Caudate nucleus (tissue), 63 donors: ENCODE measurements at places on chromosomes 11 and 22.

- no peak for DNase-seq
Measured at GRCh38 chr11:109197656-109198055, 224.3 kb upstream of the C11orf87 start.

DNA sequence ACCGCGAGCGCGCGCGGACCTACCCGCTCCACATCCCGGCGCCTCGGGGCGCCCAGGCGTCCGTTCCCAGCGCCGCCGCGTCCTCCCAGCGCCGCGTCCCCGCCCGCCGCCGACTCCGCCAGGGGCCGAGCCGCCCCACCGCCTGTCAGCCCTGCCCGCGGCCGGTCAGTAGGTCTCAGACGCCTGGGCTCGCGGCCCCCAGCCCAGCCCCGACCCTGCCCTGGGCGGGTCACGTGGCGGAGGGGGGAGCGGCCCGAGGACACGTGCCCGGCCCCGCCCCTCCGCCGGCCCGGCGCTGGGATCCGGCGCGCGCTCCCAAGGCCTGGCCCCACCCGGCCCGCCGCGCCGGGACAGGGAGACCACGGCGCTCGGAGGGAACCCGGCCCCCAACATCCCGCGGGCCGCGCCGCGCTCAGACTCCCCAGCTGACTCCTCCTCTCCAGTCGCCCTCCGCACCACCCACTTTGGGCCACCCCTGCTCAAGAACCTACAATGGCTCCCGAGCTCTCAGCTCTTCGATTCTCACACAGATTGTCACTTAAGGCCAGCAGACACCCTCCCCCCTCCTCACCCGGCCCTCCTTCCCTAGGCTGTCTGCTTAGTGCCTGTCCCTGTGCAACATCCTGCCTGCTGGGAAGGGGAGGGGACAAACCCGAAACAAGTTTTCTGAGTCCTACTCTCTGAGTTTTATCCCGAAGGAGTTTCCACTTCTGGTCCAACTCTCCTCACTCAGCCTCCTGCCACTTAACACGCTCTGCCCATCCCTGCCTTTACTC, at the start of gene RAB3IL1:
Gene RAB3IL1 (minus strand): TSS at position 233 of the 776 bp plus-strand sequence. CDS start 199 bp downstream, at position 34.
- DNase-seq = no peak

GRCh38 chr11:1263010-1263409, 40.1 kb downstream of the MUC5B start:
- no peak for DNase-seq

GRCh38 chr22:46149512-46150033, 753 bp upstream of the PPARA start:
- DNase-seq = peak; percentile 57

- DNase-seq = no peak
Measured at GRCh38 chr22:32478994-32479393, 4.4 kb downstream of the FBXO7 start.

DNA sequence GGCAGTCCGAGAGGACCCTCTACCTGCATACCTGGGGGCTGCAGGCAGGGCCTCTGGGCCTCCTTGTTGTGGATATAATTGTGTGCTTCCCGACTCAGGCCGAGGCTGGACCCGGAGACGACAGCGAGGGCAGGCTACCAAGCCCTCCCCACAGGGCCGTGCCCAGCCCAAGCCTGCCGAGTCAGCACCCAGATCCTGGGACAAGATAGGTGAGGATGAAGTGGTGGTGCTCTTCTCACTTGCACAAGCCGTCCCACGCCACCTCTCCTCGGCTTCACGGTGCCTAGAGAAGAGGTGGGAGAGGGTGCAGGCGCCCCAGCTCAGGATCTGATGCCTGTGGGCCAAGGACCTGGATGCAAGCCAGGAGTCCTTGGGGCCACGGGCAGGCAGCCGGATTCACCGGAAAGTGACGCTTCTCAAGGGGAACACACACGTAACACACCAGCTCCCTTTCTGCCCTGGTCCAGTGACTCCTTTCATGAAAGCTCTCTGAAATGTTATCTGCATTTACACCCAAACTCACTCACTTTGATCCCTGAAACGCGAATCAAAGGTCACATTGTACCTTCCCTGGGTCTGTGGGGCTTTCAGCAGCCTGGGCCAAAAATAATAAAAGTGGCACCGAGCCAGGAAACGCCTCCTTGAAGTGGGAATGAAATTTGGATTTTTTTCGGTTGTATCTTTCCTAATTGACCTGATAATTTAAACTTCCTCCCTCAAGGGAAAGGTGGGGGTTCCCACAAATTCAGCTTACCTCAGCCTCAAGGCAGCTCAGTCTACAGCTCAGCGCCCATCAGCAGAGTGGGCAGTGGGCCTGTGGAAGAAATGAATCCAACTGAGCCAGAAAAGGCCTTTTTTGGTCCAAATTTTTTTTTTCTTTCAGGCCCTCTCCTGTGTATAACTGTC, 1.1 kb upstream of the GNB1L start:
- DNase-seq = no peak

GRCh38 chr11:5196067-5196466, 4.4 kb downstream of the OR51V1 start:
- no peak for DNase-seq

GRCh38 chr11:2932850-2933251, 3.6 kb upstream of the PHLDA2 start:
- no peak for DNase-seq

- DNase-seq = no peak
Measured at GRCh38 chr11:85855341-85855656, at the start of gene CCDC83. Gene CCDC83, plus strand, starts transcription at chr11:85855383. Its CDS starts 9,741 bp downstream, at chr11:85865124.

DNA sequence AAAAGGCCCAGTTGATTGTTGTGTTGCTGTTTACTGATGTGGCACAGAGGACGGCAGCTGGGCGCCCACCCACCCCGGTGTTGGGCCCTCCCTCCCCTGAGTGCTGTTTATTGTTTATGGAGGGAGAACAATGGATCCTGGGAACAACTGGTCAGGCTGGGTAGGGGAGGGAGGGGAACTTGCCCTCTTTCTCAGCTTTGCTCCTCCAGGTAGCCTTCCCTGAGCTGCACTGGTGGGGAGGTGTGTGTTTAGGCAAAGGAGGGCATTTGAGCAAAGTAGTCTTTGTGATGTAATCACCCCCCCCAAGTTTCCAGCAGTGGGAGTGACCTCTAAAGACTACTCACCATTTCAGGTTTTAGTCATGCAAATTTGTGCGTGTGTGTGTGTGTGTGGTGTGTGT, 1035.3 kb downstream of the NTM start:
- no peak for DNase-seq

DNA sequence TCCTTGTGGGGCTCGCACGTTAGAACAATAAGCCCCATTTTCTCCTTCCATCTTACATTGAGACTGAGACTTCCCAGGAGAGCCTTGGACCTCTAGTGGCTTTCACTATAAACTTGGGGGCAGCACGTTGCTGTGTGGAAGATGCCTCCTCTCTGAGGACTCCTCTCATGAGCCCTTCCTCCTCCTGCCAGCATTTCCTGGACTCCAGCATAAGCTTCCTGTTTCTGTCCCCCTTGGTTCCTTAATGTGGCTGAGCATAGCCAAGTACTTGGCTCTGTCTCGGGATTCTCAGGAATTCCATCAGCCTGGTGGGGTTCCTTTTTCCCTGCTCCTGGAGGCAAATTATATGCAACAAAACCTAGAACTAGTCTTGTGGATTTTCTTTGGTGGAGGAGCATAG, 38.8 kb upstream of the UBASH3B start:
- no peak for DNase-seq

- no peak for DNase-seq
Measured at GRCh38 chr22:41526226-41526829, 17.9 kb downstream of the POLR3H start.

DNA sequence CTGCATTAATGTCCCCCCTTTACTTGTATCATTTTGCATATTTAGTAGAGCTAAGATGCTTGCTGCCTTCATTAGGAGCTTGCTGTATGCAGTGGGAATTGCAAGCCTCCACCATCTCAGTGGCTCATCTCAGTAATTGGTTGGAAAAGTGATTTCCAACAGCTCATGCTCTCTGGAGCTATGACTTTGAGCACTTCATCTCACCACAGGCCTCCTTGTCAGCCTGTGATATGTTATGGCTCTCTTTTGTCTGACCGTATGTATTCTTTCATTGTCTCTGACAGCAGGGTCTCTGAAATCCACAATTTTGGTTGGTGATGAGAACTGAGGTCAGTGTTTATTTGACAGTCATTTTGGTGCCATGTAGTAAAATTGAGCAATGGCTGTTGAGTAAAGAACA, 345.1 kb downstream of the FAT3 start:
- no peak for DNase-seq

DNA sequence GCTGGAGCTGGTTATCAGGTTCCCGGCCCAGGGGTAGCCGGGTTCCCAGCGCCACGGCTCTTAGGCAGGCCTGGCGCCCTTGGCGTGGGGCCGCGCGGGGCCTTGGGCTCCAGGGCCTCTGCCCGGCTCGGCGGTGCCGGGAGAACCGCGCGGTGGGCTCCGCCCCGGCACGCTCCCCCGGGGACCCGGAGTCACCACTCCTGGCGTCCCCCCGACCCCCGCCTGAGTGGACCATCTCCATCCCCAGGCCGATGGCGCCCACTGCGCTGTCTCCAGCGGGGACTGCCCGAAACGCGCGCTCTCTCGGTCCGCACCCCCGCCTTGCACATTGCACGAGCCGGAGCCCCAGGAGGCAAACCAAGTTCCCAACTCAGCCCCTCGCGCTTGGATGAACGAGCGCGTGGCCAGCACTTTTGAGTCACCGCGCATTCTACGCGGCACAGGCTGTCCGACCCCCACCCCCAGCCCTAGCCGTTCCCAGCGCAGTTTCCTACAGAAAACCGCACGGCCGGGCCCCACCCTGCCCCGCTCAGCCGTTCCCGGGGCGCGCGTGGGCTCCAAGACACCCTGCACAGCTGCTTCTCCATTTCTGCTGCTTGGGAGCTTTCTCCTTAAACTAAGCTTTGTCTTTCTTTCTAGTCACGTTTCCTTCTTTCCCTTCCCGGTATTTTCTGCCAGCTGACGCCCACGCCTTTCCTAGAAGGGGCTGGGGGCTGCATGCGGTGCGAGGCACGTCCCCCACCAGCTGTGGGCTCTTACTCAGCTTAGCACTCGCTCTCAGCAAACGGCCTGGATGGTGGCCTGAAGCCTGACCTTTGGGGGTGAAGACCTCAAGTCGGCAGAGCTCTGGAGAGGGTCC, 650 bp upstream of the CHID1 start:
- DNase-seq = no peak

GRCh38 chr11:78370406-78371172, 47.0 kb downstream of the GAB2 start:
- no peak for DNase-seq

DNA sequence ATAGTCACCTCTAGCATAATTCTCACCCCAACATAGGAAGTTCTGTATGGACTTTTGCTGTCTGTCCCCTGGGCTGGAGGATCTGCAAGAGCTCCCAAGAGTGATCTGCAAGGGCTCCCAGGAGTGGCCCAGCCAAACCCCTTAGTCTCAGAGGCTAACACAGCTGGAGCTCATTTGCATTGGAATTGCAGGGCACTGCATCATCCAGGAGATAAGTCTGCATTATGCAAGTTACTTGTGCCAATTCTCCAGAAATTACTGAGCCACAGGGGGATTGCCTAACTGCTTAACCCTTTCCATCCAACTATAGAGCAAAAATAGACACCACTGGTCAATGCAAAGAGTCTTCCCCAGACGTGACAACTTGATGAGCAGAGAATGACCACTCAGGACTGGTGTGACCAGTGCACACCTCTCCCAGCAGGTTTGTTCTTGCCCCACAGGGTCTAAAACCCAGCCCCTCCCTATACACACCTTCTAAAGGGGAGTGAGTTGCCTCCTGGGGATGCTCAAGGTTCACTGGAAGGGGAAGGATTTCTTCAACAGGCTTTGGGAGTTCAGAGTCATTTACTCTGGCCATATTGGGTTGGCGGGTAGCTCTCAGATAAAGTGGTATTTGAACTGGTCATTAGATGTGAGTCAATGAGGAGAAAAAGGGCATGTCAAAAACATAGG, 38.4 kb downstream of the POU2AF3 start:
- DNase-seq = no peak

GRCh38 chr11:85725510-85726258, 39.7 kb upstream of the CCDC89 start:
- no peak for DNase-seq

DNA sequence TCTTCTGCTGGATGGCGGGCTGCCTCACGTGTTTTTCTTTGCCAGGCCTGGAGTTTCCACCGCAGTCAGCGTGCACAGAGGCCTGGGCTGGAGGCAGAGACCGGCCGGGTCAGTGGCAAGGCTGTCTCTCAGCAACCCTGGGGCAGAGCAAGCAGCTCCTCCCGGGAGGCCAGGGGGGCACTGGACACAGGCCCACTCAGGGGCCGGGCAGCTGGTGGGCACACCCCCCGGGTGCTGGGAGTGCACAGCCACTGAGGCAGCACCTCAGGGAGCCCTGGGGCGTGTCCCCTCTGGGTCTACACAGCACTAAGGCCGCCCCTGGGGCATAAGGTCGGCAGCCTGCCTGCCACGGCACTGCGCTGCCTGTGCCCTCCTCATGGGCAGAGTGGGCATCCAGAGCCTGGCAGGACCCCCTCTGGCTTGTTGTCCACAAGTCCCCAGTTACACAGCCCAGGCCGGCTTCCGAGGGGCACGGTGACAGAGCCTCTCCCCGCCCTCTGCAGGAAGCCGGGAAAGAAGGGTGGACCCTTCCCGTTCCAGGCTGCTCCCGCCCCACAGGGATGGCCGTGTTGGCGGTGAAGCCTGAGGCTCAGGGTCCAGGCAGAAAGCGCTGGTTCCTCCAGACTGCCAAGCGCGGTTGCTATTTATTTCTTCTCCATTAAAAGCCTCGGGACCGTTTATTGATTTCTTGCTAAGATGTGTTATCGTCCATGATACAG, 18.5 kb upstream of the TH start:
- DNase-seq = no peak

GRCh38 chr22:25627271-25627852, 62.9 kb downstream of the GRK3 start:
- no peak for DNase-seq

- DNase-seq = no peak
Measured at GRCh38 chr22:40320687-40321086, 25.6 kb upstream of the ADSL start.

GRCh38 chr11:70142221-70142875, 60.7 kb upstream of the FADD start:
- no peak for DNase-seq

GRCh38 chr11:82676483-82677094, 57.1 kb downstream of the FAM181B start:
- no peak for DNase-seq

GRCh38 chr22:23504516-23504915, 75.6 kb downstream of the IGLL1 start:
- no peak for DNase-seq

DNA sequence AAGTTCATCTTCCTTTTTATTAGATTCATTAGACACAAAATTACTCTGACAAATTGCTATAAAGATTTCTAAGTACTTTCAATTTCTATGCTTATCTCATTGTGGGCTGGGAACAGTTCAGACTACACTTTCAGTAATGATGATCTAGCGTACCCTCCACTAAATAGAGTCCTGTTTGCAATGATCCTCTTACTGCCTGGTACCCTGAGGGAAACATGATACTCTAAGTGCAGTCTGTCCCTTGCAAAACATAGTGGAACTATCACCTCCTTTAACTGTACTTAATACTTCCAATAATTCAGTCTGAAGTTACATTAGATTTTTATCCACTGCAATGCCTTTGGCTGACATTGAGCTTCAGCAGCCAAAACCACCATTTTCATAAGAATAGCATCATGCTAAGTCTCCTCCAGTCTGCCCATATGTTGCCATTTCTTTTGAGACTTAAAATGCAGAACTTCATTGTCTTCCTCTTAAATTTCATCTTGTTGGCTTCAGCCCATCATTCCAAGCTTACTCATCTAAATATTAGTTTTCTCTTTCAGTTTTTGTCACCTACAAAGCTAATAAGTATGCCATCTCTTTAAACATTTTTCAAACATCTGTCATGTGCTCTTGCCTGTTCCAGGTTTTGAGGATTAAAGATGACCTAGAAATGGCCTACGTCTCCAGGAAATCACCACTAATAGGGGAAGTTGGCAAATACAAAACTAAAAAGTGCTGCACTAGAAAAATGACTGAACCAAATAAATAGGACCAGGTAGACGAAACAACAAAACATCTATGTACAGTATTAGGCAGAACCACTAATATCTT, 55.5 kb downstream of the PAK1 start:
- no peak for DNase-seq
